Thoracic aorta (tissue), 2 donors: ENCODE measurements at places on chromosomes 3 and 15. TPM values are rescaled to one million over a fixed set of nuclear protein-coding genes. Genes with fewer than 3 reads are reported as not detected.

The CTDSPL2 gene
- total RNA-seq: 64.5 TPM

The GPR62 gene
- total RNA-seq: not detected

The SCAANT1 gene
- total RNA-seq: not detected

DNA sequence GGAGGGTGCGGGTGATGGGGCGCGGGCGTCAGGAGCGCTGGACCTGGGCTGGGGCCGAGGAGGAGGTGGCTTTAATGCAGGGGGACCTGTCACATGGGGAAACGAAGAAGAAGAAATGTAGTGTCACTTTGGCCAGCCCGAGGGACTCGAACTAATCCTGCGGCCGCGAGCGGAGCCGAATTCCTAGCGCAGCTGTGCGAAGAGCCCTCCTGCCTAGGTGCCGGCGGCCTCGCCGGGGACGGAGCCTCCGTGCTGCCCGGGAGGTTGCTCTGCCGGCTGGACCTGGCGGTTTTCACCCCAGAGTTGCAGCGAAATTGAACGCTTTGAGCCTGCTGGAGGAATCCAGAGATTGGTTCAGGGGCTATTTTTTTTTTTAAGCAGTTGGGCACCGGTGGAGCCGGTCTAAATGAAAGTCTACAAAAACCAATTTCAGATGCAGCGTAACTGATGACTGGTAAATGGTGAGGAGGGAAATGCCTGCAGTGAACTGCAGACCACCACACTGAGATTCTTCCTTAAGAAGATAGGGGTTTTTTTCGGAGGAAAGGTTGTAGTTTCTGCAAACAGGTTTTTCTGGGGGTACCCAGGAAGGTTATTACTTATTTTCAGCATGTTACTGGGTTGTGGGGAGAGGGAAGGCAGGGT, 662 bp downstream of the TMEM108 start:
- H3K27me3 ChIP-seq: no peaks in the 10 kb centered on the region
- H3K4me3 ChIP-seq: peak overlapping the region; percentile 84
- no peaks in the 10 kb centered on the region for H3K36me3 ChIP-seq
- no peak overlapping the region for H3K27ac ChIP-seq
- DNase-seq: no peak
- peaks cover 25% of the 10 kb centered on the region for H3K4me1 ChIP-seq

GRCh38 chr3:46566040-46566641, at the start of gene LRRC2:
Gene LRRC2, minus strand, starts transcription at chr3:46566302. Its CDS starts 14,711 bp downstream, at chr3:46551591.
- H3K4me1 ChIP-seq: peaks cover 6% of the 10 kb centered on the region
- H3K36me3 ChIP-seq: no peaks in the 10 kb centered on the region

DNA sequence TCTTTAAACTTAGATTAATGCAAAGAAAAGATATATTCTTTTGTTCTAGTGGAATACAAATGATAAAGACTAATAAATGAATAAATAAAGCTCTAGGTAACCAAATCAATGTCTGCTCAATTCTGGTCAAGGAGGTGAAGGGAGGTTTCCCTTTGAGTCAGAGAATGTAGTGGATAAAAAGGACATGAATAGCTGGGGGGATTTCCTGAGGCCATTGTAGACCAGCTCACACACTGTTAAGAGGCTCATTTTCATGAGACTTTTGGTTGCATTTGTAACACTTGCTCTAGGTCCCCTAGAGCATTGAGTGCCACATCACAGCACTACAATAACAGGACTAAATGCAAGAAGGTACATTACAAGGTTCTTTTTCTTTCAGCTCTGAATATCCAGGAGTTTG, 170.7 kb downstream of the TIGIT start:
- H3K36me3 ChIP-seq: no peaks in the 10 kb centered on the region
- no peak for DNase-seq
- no peak overlapping the region for H3K4me3 ChIP-seq
- no peaks in the 10 kb centered on the region for H3K27me3 ChIP-seq
- no peak overlapping the region for H3K27ac ChIP-seq
- H3K4me1 ChIP-seq: peaks cover 18% of the 10 kb centered on the region

DNA sequence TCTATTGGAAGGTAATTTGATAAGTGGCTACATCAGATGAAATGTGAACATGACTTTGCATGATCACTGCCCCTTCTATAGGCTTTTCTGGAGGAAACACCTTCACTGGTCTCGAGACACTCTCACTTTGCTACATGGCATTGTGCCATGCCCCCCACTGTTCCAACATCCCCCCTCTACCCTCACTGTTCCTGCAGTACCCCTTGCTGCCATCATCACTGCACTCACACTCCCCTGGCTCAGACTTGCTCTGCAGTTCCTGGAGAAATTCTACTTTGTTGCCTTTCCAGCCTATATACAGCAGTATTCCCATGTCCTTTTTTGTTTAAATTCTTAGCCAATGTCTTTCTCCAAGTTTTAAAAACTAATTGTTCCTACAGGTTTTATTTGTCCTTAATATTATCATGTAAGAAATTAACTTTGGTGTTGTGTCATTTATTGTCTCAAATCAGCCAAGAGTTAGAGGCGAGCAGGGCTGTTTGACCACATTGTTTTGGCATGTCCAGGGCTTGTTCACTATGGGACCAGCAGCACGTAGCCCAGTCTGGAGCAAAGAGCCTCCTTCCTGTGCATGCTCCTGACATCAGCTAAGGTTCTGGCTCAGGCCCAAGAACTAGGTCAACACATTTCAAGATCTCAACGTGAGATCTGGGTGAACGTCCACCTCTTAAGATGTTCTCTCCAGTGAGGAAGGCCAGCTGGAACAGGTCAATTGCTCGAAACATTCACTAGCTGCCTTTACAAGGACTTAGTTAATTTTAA, 246.4 kb downstream of the SLC9A9 start:
- no peaks in the 10 kb centered on the region for H3K36me3 ChIP-seq
- DNase-seq: no peak
- H3K4me1 ChIP-seq: peaks cover 3% of the 10 kb centered on the region
- no peaks in the 10 kb centered on the region for H3K27me3 ChIP-seq
- no peak overlapping the region for H3K27ac ChIP-seq

GRCh38 chr3:6805236-6805635, 55.7 kb upstream of the GRM7 start:
- H3K27ac ChIP-seq: no peak overlapping the region
- no peak overlapping the region for H3K4me3 ChIP-seq
- no peak for DNase-seq

DNA sequence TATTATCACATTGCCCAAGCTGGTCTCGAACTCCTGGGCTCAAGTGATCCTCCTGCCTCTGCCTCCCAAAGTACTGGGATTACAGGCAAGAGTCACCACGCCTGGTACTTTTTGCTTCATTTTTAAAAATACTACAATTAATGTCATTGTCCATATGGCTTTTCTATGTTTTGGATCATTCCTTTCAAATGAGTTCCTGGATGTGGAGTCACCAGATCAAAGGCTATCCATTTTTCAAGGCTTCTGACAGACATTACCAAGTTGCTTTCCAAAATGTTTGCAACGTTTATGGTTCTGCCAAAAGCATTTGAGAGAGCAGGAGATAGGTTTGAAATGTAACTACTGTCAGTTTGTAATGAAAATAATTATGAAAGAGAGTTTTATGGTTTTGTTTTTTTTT, 34.2 kb upstream of the BCL2L10 start:
- DNase-seq: no peak
- H3K36me3 ChIP-seq: peaks cover 22% of the 10 kb centered on the region
- no peaks in the 10 kb centered on the region for H3K27me3 ChIP-seq
- no peak overlapping the region for H3K4me3 ChIP-seq
- H3K4me1 ChIP-seq: no peaks in the 10 kb centered on the region
